ENCODE measurements at places on chromosomes 12 and 14. TPM values are rescaled to one million over a fixed set of nuclear protein-coding genes. Genes with fewer than 3 reads are reported as not detected.
A peak's percentile ranks its signal among the peaks of the same experiment; 100 is the strongest.

TGM1 gene
- total RNA-seq: 269 TPM

PHETA1 gene
- total RNA-seq: 5.6 TPM

DNAH10 gene
- not detected for total RNA-seq

DNA sequence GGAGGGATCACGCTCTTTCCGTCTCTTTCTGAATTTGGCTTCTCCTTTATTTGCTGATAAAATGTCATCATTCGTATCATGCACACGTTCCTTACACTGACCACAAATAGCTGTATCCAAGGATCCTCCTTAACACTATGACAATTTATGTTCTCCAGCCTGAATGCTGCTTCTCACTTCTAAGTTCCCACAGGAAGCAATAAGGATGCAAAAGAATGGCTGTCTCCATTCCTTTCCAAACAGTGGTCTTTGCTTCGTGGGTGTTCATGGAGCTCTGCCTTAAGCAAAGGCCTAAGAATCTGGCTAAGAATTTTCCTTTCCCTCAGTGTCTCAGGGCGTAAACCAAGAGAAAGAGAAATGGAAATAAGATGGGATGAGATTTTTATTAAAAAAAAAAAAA lies 200.2 kb downstream of the ITPR2 start:
- no peak for DNase-seq
- no peaks in the 10 kb centered on the region for H3K27me3 ChIP-seq
- no peak overlapping the region for H3K27ac ChIP-seq
- H3K36me3 ChIP-seq: no peaks in the 10 kb centered on the region

GRCh38 chr12:27841392-27841882 lies 61.4 kb upstream of the MANSC4 start:
- DNase-seq: no peak
- H3K4me3 ChIP-seq: no peak overlapping the region
- H3K36me3 ChIP-seq: no peaks in the 10 kb centered on the region
- H3K27me3 ChIP-seq: no peaks in the 10 kb centered on the region
- H3K27ac ChIP-seq: no peak overlapping the region

GRCh38 chr12:115953450-115953849 lies 324.0 kb downstream of the MED13L start:
- no peak for DNase-seq

DNA sequence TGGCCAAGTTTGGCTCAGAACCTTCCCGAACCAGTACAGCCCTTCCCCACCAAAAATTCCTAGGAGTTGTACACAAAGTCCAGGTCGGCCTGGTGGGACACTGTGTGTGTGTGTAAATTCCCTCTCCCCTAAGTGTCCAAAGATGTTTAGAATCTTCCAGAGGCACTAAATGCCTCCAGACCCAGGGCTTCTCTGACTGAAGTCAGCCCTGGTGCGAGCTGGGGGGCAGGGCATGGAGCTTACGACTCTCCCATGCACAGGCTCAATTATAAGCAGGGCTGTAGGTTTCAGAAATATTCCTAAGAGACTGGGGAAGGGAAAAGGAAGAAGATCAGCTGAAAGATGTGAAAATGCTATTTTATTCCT lies 106.9 kb upstream of the ATF7IP start:
- H3K4me1 ChIP-seq: peaks cover 57% of the 10 kb centered on the region
- no peaks in the 10 kb centered on the region for H3K36me3 ChIP-seq
- no peak for DNase-seq
- H3K4me3 ChIP-seq: no peak overlapping the region
- H3K27me3 ChIP-seq: no peaks in the 10 kb centered on the region
- H3K27ac ChIP-seq: peak overlapping the region; percentile 88

- DNase-seq: no peak
- H3K4me1 ChIP-seq: no peaks in the 10 kb centered on the region
- H3K36me3 ChIP-seq: no peaks in the 10 kb centered on the region
- no peak overlapping the region for H3K27ac ChIP-seq
Measured at GRCh38 chr12:124664395-124665111, 97.1 kb upstream of the NCOR2 start.

DNA sequence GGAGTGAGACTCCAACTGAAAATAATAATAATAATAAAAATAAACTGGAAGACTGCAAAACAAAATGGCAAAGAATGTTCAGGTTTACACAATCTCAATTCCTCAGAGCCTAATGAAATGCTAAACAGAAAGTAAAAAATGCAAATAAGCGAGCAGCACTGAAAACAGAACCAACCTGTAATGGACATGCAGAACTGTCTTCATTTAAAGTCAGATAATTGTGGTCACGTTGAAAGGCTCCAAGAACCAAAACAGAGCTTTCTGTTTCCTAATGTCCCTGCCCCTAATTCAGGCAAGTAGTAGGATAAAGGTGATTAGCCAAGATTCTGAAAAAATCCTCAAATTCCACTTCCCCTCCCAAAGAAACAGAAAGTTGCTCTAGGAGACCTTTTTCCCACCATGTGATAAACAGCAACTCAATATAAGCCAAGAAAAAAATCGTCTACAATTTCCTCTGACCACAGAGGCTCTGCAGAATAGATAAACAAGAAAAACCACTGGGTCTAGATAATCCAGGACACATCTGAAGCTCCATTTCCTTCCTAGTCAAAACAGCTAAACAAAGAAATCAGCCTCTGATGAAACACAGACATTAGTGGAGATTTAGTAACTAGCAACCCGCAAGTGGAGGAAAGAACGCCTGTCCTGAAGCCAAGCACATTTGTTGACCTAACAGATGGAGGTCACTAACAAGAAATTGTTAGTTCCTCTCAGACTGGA lies 3.0 kb downstream of the MIS18BP1 start:
- H3K27ac ChIP-seq: peak overlapping the region; percentile 43
- peak overlapping the region; percentile 26 for H3K4me3 ChIP-seq
- no peak for DNase-seq
- no peaks in the 10 kb centered on the region for H3K27me3 ChIP-seq
- no peaks in the 10 kb centered on the region for H3K36me3 ChIP-seq
- peaks cover 41% of the 10 kb centered on the region for H3K4me1 ChIP-seq

GRCh38 chr12:91529829-91530228 lies 347.2 kb upstream of the DCN start:
- peaks cover 8% of the 10 kb centered on the region for H3K4me1 ChIP-seq
- H3K4me3 ChIP-seq: no peak overlapping the region
- no peaks in the 10 kb centered on the region for H3K27me3 ChIP-seq
- no peaks in the 10 kb centered on the region for H3K36me3 ChIP-seq
- DNase-seq: no peak

DNA sequence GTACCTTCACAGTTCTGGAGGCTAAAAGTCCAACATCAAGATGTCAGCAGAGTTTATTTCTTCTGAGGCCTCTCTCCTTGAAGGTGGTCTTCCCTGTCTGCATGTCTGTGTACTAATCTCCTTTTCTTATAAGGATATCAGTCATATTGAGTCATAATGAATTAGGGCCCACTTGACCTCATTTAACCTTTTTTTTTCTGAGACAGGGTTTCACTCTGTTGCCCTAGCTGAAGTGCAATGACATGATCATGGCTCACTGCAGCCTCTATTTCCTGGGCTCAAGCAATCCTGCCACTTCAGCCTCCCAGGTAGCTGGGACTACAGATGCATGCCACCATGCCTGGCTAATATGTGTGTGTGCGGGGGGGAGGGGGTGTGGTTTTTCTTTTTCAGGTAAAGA lies 41.7 kb downstream of the PPM1H start:
- DNase-seq: no peak
- no peaks in the 10 kb centered on the region for H3K27me3 ChIP-seq

DNA sequence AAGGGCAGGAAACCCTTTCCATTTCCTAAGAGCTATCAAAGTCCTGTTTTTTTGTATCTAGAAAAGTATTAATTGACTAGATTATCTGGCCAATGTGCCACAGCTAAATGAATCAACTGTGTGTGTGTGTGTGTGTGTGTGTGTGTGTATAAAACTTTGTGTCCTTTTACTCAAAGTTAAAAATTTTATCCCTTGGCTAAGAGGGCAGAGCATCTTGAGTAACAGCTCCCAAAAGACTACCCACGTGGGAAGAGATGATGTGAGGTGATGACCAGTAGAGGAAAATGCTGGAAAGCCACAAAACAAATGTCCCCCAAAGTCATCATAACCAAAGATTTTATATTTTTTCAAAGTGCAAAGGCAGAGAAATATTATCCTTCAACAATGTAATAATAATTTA lies 90.3 kb downstream of the FAR2 start:
- H3K36me3 ChIP-seq: no peaks in the 10 kb centered on the region
- H3K27ac ChIP-seq: no peak overlapping the region

- H3K27ac ChIP-seq: peak overlapping the region; percentile 40
- H3K4me3 ChIP-seq: no peak overlapping the region
- no peaks in the 10 kb centered on the region for H3K36me3 ChIP-seq
Measured at GRCh38 chr14:61466249-61466904, 145.0 kb downstream of the PRKCH start.

DNA sequence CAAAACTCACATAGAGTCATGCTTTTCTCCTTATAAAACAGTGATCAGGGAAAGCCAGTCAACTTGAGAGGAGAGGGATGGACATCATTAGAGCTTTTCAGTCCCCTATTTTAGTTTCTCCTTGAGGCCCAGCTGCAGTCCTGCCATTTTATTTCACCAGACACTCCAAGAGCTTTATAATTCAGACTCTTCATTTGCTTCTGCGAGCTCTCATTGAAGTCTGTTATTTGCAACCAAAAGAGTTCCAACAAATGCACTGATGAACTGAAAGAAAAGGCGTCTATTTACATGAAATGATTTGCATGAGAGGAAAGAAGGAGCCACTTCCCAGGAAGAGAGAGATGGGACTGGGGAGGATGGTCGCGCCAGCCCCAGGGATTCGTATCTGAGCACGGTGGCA lies 86.8 kb downstream of the NDUFA12 start:
- DNase-seq: no peak
- H3K36me3 ChIP-seq: no peaks in the 10 kb centered on the region
- H3K4me3 ChIP-seq: no peak overlapping the region
- H3K4me1 ChIP-seq: no peaks in the 10 kb centered on the region
- H3K27ac ChIP-seq: no peak overlapping the region
- H3K27me3 ChIP-seq: no peaks in the 10 kb centered on the region

- H3K4me1 ChIP-seq: no peaks in the 10 kb centered on the region
- no peaks in the 10 kb centered on the region for H3K36me3 ChIP-seq
- DNase-seq: no peak
- H3K27me3 ChIP-seq: no peaks in the 10 kb centered on the region
Measured at GRCh38 chr14:28138341-28138740, 628.2 kb upstream of the FOXG1 start.

DNA sequence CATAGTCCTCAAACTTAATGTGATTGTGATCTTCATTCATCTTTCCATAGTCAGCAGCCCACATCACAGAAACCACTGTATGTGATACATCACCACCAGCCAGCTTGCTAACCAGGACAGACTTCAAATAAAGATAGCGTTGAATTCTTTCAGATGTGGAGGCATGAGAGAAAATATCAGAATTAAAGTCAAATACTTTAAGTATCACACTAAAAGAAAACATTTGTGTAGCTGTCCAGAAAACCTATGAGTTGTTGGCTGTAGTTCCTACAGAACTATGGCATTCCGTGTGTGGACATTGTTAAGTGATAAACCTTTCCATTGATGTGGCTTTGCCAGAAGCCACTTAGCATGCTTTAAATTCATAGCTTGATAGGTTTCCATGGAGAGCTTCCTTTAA lies 105.1 kb downstream of the LLPH start:
- no peak overlapping the region for H3K27ac ChIP-seq
- no peaks in the 10 kb centered on the region for H3K36me3 ChIP-seq
- H3K27me3 ChIP-seq: no peaks in the 10 kb centered on the region
- H3K4me1 ChIP-seq: no peaks in the 10 kb centered on the region
- no peak overlapping the region for H3K4me3 ChIP-seq
- DNase-seq: no peak

GRCh38 chr12:127548123-127548553 lies 718.8 kb upstream of the TMEM132C start:
- no peaks in the 10 kb centered on the region for H3K36me3 ChIP-seq
- no peak overlapping the region for H3K27ac ChIP-seq
- no peak for DNase-seq
- no peaks in the 10 kb centered on the region for H3K4me1 ChIP-seq
- H3K27me3 ChIP-seq: no peaks in the 10 kb centered on the region

DNA sequence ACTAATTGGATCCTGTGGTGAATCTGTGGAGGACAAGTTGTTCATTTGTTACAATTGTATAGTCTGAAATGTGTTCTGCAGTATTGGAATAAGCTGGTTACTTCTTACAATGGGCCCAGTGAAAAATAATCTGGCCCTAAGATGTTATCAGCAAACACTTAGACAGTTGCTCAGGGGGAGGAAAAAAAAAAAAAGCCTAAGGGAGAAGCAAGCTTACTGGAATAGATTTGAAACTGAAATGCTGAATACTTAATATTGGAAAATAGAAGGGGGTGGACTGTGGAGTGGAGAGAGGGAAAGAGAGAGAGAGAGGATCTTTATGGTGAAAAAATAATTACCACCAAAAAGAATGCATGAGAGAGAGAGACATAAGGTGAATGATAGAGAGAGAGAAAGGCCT lies 4.0 kb downstream of the FOXG1 start:
- no peak overlapping the region for H3K27ac ChIP-seq
- no peak overlapping the region for H3K4me3 ChIP-seq
- H3K27me3 ChIP-seq: peaks cover 21% of the 10 kb centered on the region
- H3K36me3 ChIP-seq: no peaks in the 10 kb centered on the region

- H3K4me3 ChIP-seq: no peak overlapping the region
- no peak overlapping the region for H3K27ac ChIP-seq
- H3K36me3 ChIP-seq: no peaks in the 10 kb centered on the region
- no peaks in the 10 kb centered on the region for H3K27me3 ChIP-seq
- no peak for DNase-seq
- H3K4me1 ChIP-seq: peaks cover 10% of the 10 kb centered on the region
Measured at GRCh38 chr12:101948365-101948764, 71.0 kb downstream of the DRAM1 start.
